Activated effector memory CD4-positive, alpha-beta T cell treated with anti-CD3 and anti-CD28 coated beads, Interleukin-2, amount 50 U/mL, for 16 hours (primary cell): ENCODE measurements at places on chromosomes 3 and 15.

- no peak for DNase-seq
These were observed 53.8 kb upstream of the SEC22A start for GRCh38 chr3:123147754-123148535.

DNA sequence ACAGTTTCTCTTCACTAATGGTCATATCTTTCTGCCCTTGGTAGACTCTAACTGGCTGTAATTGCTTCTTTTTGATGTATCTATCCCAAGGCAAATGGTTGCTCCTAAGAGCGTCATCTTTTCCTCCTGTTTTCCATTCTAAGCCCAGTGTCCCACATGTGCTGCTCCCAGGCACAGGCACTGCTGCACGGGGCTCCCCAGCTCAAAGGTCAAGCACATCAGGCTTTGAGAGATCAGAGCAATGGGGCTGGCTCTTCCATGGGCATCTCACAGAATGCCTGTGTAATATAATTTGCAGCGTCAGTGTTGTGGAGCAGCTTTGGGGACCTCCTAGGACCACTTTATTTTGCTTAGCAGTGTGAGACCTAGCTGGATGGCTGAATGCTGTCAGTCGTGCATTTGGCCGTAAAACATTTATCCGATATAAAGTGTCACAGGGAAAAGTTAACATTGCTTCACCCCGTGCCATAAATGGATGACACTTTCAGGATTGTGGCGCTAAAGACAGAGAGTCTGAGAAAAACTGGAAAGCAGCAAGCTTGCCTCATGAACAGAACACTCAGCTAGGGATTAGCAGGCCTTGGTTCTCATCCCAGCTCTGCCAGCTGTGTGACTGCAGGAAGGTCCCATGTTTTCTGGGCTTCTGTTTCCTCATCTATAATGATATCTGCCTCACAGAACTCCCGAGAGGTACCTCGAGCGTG lies 277.5 kb upstream of the TBL1XR1 start:
- no peak for DNase-seq

DNA sequence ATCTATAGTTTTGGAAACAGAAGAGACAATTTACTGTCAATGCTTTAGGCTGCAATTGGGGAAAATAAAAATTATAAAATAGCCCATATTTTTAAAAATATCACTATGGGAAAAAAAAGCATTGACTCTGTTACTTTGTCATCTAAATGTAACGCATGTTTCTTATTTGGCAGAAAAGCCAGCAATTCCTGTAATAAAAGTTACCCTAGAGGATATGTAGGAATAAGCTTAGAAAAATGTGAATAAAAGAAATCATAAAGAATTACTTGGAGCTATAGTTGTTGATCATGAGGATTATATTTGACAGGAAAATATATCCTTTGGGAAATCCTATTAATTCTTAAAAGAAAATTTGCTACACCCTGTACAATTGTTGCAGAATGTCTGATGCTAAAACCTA lies 515.4 kb upstream of the IL12A start:
- no peak for DNase-seq

- DNase-seq, result no peak
These were observed 20.6 kb upstream of the KBTBD12 start for GRCh38 chr3:127894481-127894880.

DNA sequence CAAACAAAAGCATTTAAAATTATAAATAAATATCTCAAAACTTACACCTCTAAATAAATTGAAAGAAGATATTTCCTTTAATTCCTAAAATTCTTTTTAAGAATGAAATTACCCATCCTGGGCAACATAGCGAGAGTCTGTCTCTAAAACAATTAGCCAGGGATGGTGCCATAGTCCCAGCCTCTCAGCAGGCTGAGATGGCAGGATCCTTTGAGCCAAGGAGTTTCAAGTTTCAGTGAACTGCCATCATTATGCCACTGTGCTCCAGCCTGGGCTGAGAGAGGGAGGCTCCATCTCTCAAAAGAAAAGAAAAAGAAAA lies 25.4 kb downstream of the AADAC start:
- DNase-seq, result no peak

GRCh38 chr3:126728680-126729079 lies 24.6 kb downstream of the CHCHD6 start:
- no peak for DNase-seq

GRCh38 chr3:181565416-181565815 lies 146.3 kb upstream of the SOX2 start:
- DNase-seq, result no peak

DNA sequence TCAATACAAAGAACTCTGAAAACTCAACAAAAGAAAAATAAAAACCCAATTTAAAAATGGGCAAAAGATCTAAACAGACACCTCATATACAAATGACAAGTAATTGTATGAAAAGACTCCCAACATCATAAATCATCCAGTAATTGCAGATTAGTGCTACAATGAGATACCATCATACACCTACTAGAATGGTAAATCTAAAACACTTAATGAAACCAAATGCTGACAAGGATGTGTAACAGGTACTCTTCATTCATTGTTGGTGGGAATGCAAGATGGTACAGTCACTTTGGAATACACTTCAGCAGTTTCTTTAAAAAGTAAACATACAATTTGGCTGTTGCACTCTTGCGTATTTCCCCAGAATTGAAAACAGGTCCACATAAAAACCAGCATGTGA lies 68.4 kb downstream of the LHFPL4 start:
- no peak for DNase-seq

DNA sequence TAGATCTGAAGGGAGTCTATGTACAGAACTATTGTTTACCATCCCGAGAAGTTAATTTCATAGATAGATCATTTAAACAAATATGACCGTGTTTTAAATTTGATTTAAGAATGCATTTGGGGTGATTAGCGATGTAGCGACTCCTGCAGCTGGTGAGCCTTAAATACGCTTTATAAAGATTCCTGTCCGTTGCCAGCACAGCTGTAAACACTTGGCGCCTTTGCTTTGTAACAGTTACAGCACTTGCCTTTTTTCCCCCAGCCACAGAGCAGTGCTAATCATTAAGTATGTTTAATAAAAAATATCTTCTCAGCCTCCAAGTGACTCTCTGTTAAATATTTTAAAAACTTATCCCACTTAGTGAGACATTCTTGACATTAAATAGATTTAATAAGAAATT lies 333.8 kb downstream of the FEZF2 start:
- DNase-seq, result no peak

GRCh38 chr3:70775257-70775656 lies 462.8 kb upstream of the MDFIC2 start:
- DNase-seq, result no peak

GRCh38 chr15:40192942-40193341 lies 32.1 kb downstream of the BUB1B start:
- DNase-seq, result no peak

GRCh38 chr3:127096256-127097071 lies 96.5 kb upstream of the PRR23E start:
- peak; percentile 50 for DNase-seq
